ENCODE measurements at places on chromosomes 12 and 14. TPM values are rescaled to one million over a fixed set of nuclear protein-coding genes. Genes with fewer than 3 reads are reported as not detected.
A peak's percentile ranks its signal among the peaks of the same experiment; 100 is the strongest.

DNA sequence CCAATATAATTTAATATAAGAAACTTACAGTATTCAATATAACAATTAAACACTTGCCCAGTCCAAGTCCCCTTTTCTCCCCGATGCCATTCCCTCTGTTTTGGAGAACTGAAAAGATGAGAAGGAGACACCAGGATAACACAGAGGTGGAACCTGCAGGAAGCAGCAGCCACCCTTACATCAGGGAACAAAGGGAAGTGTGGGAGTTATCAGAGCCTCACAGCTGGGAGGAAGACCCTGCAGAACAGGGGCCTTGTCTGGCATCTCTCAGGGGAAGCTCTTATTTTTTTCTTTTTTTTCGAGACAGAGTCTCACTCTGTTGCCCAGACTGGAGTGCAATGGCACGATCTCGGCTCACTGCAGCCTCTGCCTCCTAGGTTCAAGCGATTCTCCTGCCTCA is 52.6 kb downstream of the CALM1 start:
- DNase-seq, result no peak

Gene WDHD1
- 7.9 TPM for polyA plus RNA-seq

- no peak for DNase-seq
Measured at GRCh38 chr14:26363689-26364088, 234.1 kb downstream of the NOVA1 start.

DNA sequence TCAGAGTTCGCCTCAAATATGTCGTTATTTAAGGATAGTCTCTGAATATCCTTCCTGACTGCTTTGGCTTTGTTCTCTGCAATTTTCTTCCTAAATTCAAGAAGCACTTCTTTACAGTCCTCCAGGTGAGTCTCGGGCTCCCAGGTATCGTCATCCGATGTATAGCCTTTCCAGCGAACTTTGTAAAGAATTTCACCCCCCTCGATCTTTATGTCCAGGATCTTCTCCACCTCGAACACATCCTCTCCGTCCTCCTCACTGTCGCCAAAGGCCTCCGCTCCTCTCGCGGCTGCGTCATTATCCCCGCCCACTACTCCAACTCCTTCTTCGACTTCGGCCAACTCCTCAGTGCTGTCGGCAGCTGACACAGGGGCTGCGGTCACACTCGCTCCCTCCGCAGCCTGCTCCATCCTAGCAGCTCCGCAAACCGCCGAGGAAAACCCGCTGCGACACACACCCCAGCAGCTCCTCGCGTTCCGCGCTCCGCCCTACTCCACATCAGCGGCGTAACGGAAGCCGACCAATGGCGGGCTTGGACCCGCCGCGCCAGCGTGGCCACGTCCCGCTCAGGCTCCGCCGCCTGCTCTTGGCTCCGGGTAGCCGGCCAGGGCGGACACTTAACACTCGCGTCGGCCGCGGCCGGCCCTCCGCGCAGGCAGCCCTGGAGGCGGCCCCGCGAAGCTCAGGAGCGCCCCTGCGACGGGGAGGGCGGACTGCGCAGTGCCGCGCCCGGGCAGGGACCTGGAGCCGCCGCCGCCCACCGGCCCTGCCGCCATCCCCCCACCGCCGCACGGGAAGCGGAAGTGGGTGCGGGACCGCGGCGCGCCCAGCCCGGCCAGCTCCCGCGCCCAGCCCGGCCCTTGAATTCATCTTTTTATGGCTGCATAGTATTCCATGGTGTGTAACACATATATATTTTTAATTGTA is 4.1 kb downstream of the CD163L1 start:
- peak; percentile 27 for DNase-seq

- no peak for DNase-seq
Measured at GRCh38 chr12:115208098-115208497, 524.1 kb upstream of the TBX3 start.

Gene PPM1H
- 3.7 TPM for polyA plus RNA-seq

Gene TMEM260
- polyA plus RNA-seq, result 12.4 TPM

DNA sequence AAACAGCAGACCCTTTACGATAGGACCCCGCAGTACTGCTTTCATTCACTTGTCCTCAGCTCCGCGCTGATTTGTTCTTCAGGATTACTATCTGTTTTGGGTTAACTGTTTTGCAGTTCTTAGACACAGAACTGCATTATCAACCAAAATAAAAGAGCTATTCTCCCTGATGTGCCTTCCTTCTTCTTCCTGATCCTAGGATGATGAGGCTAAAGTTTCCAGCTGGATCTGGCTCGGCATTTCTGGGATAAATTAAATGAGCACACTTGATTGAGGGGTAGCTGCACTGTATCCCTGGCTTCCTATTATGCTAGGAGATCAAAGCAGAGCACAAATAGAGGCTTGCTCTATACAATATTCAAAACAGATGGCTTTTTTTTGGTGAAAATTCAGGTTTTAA is 165.7 kb downstream of the FBXL14 start:
- peak; percentile 19 for DNase-seq

- DNase-seq, result no peak
Measured at GRCh38 chr14:102916347-102917055, 6.0 kb upstream of the AMN start.

GRCh38 chr12:68621472-68622081 is 10.9 kb downstream of the RAP1B start:
- DNase-seq, result no peak

Gene CD9
- polyA plus RNA-seq, result 45.9 TPM

DNA sequence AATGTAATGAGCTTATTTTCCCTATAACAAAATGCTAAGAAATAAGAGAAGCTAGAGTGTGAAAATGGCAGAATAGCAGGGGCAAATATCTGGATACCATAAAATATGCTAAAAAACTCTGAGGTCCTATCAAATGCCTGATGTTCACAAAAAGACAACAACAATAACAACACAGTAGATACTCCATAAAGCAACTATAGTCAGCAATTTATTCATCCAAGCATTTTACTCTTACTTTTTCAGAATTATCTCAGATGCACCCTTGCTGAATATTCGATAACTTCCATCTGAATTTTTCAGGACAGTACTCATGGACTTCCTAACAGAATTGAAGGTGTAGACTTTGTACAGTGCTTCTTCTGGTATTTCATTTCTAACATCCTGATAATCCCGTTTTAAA is 88.9 kb downstream of the ATP2B1 start:
- DNase-seq, result no peak

DNA sequence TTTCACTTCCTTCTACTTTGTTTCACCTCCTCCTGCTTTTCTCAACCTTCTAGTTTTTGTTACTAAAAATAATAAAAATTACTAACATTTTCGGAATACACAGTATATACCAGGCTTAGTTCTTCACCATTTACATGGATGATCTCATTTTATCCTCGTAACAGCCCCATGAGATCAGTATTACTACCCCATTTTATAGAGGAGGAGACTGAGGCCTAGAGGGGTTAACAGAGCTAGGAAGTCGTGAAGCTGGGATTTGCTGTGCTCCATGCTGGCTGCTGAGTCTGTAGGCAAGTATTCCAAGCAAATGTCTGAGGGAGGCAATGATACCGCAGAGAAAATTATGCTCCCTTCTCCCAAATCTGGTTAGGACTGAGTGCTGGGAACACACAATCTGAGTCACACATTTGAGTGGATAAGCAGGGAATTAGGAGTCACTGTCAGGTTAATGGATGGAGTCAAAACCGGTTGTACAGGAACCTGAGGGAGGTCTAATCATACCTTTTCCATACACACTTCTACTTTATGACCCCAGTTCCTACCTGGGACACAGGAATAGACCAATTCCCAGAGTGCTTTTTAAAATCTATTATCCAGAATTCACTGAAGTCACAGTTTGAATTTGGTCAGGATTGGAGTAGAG is 51.1 kb downstream of the ZFYVE26 start:
- DNase-seq, result no peak

- no peak for DNase-seq
Measured at GRCh38 chr12:96108321-96108720, 72.9 kb upstream of the LTA4H start.

DNA sequence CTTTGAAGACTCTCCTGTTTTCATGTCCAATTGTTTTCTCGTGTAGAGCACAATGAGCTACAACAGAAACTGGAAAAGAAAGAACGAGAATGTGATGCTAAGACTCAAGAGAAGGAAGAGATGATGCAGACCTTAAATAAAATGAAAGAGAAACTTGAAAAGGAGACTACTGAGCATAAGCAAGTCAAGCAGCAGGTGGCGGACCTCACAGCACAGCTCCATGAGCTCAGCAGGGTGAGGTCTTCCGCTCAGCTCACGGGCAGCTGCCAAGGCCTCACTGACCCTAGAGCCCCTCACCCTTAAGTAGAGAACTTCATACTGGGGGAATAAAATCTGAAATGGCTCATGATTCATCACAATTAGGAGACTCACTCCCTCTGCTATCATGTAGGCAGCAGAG is 134.7 kb downstream of the GPR135 start:
- DNase-seq, result no peak

Gene EML5
- polyA plus RNA-seq, result 0.59 TPM

DNA sequence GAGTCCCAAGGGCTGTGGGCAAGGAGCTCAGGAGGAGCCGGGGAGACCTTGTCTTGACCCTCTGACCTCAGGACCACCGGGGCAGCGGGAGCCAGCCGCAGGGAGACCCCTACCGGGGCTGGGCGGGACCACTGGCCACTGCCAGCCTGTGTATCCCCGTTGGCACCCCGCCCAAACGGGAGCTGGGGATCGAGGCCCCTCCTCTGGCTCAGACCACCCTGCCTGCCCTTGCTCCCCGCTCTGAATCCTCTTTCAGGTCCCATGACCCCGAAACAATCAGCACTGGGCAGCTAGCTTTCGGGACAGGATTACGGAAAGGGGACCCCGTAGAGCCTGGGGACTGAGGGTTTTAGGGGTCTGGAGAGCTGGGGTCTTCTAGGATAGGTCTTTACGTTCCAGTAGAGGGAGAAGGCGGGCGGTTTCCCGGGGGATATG is 1.3 kb downstream of the GLI1 start:
- DNase-seq, result no peak

Gene SLC8A3
- 5.8 TPM for polyA plus RNA-seq

Gene ASIC1
- 9.5 TPM for polyA plus RNA-seq

DNA sequence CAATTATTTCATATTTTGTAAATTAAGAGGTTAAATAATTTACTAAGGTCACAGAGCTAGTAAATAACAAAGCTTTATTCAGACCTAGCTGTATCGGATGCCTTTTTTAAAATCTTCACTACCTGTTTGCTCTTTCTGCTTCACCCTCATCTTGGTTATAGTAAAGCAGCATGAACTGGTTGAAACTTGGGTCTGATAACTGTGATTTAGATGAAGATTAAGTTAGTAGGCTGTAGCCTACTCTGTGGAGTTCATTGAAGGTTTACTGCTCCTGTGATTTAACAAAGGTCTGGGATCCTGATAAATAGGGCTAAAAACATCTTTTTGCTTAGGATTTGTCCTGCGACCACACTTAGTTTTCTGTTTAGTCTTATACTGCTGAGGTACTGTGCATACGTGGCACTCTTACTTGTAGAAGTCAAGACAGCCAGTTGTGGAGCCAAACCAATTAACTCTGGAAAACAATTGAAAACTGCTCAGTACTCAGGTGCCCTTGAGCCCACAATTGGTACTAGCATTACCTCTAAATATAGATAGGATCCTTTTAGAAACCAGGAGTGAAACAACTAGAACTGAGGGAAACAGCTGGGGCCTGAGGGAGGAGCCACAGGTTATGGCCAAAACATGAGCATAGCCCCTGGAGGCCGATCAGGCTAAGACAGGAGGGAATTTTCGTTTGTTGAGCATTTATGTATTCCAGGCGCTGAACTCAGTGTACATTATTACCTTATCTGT is 2.3 kb downstream of the SPATS2 start:
- DNase-seq, result peak; percentile 68

DNA sequence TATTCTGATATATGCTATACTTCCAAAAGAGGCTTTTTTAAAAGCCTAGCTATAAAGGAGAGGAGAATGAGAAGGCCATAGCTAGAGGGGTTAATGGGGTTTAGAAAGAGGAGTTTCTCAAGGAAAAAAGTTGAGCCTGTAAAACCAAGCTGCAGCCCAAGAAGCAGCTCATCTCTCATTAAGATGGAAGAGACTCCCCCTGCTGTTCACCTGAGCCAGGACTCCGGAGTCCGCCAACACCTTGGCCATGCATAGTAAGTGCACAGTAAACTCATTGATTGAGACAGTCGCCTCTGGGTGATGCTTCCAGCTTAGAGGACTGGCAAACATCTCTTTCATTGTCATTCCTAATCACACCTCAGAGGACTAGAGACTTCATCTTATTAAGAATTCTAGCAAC is 46.2 kb downstream of the ANO2 start:
- DNase-seq, result no peak

- no peak for DNase-seq
Measured at GRCh38 chr12:105399428-105400081, 69.1 kb downstream of the C12orf75 start.

GRCh38 chr12:68138480-68138879 is 21.1 kb downstream of the IFNG start:
- no peak for DNase-seq

Gene APOF
- not detected for polyA plus RNA-seq

Gene TBX3
- 34.4 TPM for polyA plus RNA-seq

Gene ZC2HC1C
- polyA plus RNA-seq, result 2.0 TPM

DNA sequence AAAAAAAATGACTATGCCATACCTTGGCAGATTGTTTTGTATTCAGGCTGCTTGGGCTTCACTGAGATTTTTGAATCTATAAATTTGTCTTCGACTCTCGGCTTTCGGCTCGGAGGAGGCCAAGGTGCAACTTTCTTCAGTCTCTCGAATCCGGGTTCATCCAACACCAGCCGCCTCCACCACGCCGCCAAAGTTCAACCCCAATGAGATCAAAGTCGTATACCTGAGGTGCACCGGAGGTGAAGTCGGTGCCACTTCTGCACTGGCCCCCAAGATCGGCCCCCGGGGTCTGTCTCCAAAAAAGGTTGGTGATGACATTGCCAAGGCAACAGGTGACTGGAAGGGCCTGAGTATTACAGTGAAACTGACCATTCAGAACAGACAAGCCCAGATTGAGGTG is 12.4 kb upstream of the SPPL3 start:
- DNase-seq, result no peak

GRCh38 chr14:58607952-58608317 is 29.8 kb upstream of the DACT1 start:
- DNase-seq, result no peak

GRCh38 chr14:26597589-26598080 is at the start of gene NOVA1:
TSS of gene NOVA1 (minus strand) at chr14:26598033. CDS start at chr14:26597436, 597 bp downstream.
- no peak for DNase-seq

DNA sequence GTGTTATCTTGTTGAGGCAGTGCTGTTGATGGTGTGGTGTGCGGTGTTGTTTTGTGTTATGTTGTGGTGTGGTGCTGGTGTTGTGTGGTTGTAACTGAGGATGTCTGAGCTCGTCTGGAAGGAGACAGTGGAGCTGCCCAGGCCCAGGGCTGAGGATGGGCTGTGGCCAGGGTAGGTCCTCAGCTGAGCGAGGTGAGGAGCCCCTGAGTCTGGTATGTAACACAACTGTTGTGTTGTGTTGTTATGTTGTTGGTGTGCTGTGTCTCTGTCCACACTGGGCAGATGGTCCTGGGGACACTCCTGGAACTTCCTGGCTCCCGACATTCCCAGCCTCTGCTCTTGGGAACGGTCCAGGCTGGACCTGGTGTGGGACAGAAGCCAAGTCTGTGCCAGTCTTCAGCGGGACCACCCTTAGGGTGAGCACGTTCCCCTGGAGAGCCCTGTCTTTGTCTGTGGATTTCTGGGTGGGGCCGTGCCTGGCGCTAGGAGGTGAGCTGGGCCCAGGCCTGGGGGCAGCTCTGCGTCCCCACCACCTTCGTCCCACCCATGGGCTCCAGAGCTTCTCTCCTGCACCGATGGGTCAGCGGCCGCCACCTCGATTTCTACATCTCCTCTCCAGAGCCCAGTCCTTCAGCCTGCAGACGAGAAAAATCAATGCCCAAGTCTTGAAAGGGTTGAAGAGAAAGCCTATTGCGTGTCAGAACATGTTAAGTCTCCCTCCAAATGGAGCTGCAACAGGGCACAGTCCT is 27.4 kb upstream of the SFSWAP start:
- DNase-seq, result no peak
